ENCODE measurements at places on chromosomes 2 and 18. TPM values are rescaled to one million over a fixed set of nuclear protein-coding genes. Genes with fewer than 3 reads are reported as not detected.

PDE11A gene
- total RNA-seq = 0.65 TPM

DNA sequence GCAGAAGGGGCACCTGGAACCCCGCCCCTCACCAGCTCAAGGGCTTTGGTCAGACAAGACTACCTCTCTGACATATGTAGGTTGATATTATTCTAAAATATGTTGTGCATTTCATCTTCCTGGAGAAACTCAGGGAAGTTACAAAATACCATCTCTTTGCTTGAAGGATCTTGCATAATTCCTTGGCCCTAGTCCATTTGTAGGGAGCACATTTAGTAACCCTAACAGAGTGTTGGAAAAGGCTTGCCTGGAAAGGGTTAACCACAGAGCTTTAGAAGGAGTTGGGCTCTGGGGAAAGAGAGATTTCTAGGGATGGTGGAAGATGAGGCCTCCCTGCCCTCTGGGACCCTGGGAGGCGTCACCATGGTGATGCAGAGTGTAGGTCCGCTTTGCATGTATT is 143.0 kb upstream of the SLC1A4 start:
- no peak for DNase-seq

IL1R1 gene
- 541 TPM for total RNA-seq

GULP1 gene
- 31.5 TPM for total RNA-seq

RAMP1 gene
- 50.8 TPM for total RNA-seq

DNA sequence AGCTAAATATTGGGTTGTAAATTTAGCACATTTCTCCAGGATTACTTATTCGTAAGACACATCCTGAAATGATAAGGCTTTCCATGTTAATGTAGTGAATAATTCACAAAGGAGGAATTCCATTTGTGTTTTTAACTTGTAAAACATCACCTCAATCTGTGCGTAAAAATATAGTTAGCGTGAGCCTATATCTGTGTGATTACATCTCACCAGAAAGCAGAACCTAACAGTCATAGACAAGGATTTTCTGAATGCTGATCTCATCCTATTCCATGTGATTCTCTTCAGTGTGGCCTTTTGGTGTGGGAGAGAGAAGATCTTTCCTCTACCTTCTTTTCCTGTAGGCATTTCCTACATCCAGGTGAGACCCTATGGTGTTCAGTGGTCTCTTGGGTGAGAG is 263.2 kb upstream of the RASGRP3 start:
- DNase-seq = no peak

GRCh38 chr2:218721934-218722333 is 11.3 kb downstream of the TTLL4 start:
- no peak for DNase-seq

DNA sequence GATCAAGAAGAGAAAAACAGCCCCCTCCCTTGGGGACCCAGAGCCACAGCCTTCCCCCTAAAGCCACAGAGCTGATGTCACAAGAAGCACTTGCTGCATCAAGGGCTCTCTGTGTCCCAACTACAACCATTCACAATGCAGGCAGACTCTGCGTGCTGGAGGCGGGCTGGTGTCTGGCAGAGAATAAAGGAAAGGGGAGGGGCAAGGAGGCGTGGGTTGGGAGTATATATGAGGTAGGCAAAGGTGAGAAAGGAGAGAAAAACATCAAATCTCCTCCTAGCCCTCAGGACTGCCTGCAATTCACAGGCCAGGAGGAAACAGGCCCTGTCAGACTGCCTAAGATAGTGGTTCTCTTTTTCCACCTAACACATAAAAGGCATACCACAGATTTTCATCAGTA is 48.8 kb upstream of the IHH start:
- DNase-seq = no peak

GRCh38 chr2:66301767-66302140 is 133.2 kb upstream of the MEIS1 start:
- DNase-seq = no peak

DNA sequence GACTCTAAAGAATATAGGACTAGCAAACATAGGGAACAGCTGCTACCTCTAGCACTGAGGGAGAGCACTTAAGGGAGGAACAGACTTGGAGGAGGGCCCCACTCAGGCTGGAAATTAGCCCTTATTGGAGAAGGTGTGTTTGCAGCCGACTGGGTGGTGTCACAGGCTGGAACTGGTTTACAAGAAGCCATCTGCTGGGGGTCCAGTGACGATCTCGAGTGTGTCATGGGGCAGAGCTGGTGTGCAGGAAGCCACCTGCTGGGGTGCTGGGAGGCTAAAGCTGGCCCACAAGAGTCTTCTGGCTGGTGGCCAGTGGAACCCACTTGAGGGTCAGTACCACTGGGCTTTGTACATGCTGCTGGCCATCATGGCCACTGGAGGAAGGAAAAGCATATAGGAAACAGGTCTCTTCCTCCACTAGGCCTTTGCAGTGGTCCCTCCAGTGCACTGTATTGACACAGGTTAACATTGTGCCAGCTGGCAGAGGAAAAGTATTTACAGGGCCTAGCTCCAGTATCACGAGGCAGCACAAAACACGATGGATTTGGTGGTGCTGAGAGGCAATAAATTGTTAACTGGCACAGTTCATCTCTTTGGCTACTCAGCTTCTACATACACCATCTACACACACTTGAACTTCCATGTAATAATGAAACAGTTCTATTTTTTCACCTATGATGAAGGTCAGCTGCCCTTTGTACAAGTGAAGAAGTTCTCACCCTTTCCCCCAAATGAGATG is 43.6 kb downstream of the MAP3K20 start:
- no peak for DNase-seq

DNA sequence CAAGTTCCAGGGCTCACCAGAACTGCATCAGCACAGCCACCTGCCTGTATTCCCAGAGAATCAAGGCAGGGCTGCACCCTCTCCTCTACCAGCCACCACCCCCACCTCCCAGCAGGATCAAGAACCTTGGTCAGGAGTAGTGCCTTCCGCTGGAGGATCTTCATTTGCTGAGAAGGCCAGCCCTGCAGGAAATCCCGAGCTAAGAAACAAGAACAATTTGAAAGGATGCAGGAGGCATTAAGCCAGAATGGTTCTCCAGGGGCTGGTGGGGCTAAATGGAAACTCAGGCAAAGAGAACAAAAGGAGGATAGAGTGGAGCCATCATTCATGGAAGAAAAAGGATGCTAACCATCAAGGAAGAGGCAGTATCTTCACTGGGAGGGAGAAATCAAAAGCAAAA is 147.3 kb upstream of the SLC14A2 start:
- DNase-seq = no peak

GRCh38 chr2:128384446-128384845 is 65.8 kb upstream of the HS6ST1 start:
- DNase-seq = no peak

DNA sequence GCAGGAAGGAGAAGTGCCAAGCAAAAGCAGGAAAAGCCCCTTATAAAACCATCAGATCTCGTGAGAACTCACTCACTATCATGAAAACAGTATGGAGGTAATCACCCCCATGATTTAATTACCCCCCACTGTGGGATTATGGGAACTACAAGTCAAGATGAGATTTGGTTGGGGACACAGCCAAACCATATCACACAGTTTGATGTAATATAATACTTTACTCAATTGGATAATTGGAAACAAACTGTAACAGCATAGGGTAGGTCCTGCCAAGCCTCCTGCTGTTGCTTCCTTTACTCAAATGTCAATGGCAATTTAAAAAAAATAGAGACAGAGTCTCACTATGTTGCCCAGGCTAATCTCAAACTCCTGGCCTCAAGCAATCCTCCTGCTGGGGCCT is 15.5 kb upstream of the METTL21A start:
- no peak for DNase-seq

DNA sequence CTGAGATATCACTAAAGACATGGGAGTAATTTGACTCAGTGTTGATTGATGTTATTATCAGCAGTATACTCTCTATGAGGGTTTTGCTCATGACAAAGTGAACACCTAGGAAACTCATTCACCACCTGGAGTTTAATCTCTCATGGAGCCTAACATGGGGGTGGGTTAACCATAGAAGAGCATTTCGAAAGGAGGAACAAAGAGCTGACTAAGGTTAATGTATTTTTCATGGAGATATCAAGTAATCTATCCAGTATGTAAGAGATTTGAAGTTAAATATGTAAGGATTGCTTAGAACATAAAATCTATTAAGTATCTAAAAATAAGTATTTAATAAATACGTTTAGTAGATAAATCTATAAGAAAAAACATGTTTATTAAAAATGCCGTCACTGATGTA is 917.8 kb downstream of the EPHA4 start:
- DNase-seq = no peak

- DNase-seq = no peak
Measured at GRCh38 chr2:224951723-224952481, 90.4 kb downstream of the DOCK10 start.

GRCh38 chr18:49619801-49620200 is 57.9 kb downstream of the LIPG start:
- no peak for DNase-seq

TMEM200C gene
- total RNA-seq = not detected

IKZF2 gene
- total RNA-seq = 12.6 TPM

ZNF521 gene
- total RNA-seq = 18.1 TPM

GRCh38 chr2:165044505-165045303 is 89.4 kb upstream of the SLC38A11 start:
- DNase-seq = no peak

DNA sequence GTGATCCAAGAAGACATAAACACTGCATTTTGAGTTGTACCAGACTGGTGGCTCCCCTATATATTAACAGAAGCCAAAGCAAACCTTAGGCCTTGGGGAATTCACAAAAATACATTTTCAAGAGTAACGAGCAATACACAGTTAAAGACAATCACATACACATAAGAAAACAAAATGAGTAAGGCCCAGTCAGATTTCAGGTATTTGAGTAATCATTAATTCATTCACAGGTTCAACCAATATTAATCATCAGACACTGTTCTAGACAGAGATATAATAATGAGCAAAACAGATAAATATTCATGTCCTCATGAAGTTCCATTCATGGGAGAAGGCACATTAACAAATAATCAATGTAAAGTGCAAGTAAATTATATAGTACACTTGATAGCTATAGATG is 9.6 kb downstream of the STPG4 start:
- DNase-seq = no peak

GRCh38 chr2:122075381-122075780 is 319.9 kb downstream of the TSN start:
- DNase-seq = no peak

CTAGE1 gene
- not detected for total RNA-seq

DNA sequence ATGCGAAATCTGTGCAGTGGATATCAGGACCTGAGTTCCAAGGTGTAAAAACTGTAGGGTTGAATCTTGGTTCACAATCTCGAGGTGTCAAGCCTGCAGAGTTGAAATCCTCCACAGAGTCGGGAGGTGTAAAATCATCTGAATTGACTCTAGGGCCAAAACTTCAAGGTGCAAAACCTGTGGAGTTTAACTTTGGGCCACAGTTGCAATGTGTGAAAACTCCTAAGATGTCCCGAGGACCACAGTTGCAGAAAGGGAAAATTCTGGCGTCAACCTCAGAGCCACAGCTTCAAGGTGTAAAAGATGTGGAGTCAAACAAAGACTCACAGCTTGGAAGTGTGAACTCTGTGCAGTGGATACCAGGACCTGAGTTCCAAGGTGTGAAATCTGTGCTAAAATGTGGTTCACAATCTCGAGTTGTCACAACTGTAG is 9.8 kb upstream of the ZNF512 start:
- DNase-seq = no peak

ANKRD29 gene
- total RNA-seq = 8.3 TPM

PPP3R1 gene
- total RNA-seq = 34.0 TPM

DNA sequence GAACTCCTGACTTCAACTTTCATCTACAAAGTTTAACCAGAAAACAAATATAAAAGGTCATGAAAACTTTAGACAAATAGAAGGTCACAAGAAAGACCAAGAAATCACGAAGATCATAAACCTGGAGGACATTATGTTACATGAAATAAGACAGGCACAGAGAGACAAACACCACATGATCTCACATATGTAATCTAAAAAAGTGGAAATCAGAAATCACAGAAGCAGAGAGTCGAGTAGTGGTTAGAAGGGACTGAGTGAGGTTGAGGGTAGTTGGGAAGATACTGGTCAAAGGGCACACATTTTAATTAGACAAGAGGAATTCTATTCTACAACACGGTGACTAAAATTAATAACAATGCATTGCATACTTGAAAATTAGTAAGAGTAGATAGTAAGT is 1.4 kb downstream of the GCFC2 start:
- no peak for DNase-seq

GRCh38 chr2:64538764-64539433 is 14.8 kb downstream of the AFTPH start:
- no peak for DNase-seq

DNA sequence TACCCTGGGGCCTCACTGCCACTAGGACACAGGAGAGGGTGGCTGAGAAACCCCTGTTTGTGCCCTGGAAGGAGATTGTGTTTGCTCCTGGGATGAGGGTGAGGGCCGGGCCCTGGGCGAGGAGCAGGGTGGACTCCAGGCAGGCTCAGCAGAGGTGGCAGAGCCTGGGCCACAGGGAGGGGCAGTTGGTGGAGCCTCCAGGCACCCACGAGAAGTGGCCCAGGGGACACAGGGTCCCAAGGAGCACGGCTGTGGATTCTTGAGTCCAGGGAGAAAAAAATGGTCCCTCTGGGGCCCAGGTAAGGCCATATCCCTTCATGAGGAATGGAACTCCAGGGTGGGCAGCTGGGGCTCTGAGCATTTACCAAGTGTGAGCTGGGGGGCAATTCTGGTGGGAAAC is 8.3 kb downstream of the MAB21L4 start:
- no peak for DNase-seq

CCDC142 gene
- total RNA-seq = 31.4 TPM

GRCh38 chr2:237025090-237025865 is 60.4 kb upstream of the COPS8 start:
- DNase-seq = no peak

- no peak for DNase-seq
Measured at GRCh38 chr2:238702276-238703052, 145.4 kb upstream of the TWIST2 start.

DNA sequence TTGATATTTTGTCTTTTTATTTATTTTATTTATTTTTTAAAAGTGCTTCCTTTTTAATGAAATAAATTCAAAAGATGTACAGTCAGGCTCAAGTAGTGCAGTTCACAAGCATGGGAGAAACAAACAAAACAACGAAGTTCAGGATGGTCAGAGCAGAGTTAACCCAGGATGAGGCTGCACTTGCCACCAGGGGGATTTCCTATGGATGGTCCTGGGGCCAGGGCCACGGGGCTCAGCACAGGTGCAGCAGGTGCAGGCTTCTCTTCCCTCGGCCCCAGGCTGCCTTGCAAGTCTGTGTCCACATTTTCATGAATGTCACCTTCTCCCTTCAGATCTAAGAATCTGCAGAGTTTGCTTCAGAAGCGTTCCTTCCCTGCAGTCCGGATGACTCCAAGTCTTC is 76.5 kb downstream of the CDCA7 start:
- DNase-seq = no peak
